ENCODE measurements at places on chromosomes 11 and 22.

- DNase-seq, result no peak
These were observed 52.6 kb downstream of the ABTB2 start for GRCh38 chr11:34305193-34305592.

GRCh38 chr11:6646918-6647679, 8.5 kb downstream of the DCHS1 start:
- no peak for DNase-seq

- DNase-seq, result no peak
These were observed 28.5 kb downstream of the RCOR2 start for GRCh38 chr11:63888170-63889086.

DNA sequence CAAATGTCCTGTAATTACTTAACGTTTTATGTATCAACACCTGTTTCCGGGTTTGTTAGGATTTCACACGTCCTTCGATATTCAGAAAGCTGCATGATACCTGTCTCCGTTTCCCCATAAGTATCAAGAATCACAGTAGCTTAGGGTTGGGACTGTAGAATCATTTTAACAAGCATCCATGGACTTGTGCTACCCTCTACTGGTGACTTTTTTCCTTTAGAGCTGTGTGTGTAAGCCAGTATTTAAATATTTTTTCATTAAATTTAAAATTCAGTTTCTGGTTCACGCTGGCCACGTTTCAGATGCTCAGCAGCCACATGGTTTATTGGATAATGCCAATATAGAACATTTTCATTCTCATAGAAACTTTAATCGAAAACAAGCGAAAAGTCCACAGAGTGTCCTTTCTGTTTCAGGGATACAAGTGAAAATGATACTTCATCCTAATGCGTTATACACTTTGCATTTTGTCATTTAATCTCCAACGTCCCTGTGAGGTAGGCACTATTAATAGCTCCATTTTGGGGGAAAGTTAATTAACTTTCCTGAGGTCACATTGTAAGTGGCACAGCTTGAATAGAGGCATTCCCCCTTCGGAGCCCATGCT, 61.5 kb upstream of the SLC25A18 start:
- peak; percentile 54 for DNase-seq

GRCh38 chr22:19784384-19785175, 24.0 kb downstream of the TBX1 start:
- DNase-seq, result no peak

DNA sequence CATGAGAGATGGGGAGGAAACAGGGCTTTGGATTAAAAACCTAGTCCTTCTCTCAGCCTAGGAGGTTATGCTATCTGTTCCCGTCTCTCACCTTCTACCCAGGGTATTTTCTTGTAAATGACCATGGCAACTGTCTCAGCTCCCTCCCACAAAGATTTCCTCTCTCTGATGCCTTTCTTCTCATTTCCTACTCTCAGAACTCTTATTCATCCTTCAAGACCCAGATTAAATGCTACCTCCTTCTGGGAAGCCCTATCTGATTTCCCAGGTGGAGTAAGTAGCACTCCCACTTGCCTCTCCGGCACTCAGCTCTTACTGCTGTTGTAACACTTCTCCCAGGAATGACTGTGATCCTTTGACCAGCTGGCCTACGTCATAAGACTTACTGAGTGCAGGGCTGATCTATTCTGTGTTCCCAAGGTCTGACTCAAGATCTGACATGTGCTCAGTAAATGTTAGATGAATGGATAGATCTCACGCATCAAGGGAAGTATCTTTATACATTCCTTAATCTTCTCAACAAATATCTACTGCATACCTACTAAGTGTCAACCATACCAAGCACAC, 175.0 kb downstream of the TENM4 start:
- DNase-seq, result no peak

DNA sequence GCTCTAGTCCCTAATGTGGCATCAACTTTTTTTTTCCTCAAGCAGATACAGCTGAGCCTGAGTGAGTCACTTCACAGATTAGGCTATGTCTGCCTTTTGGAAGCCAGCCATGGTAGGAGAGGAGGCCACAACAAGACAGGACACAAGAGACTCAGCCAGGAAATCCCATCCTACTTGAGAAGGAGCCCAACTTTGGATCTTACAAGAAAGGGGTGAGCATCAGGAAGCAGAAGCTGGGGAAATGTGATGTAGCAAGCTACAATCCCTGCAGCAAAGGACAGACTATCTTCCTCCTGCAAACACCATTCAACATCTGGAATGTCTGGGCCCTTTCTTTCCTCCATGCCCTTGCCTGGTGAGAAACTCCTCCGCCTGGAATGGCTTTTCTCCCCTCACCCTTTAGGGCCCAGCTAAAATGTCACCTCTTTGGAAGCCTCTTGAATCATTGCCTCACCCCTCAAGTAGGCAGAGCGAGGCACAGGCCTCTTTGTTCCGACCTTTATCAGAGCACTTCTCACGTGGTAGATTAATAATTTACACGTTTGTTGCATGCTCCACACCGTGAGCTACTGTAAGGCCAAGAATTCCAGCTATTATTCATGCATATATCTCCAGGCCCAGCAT, 156.4 kb upstream of the PITPNB start:
- DNase-seq, result no peak

- no peak for DNase-seq
These were observed 38.6 kb downstream of the IGF2 start for GRCh38 chr11:2100361-2101170.

DNA sequence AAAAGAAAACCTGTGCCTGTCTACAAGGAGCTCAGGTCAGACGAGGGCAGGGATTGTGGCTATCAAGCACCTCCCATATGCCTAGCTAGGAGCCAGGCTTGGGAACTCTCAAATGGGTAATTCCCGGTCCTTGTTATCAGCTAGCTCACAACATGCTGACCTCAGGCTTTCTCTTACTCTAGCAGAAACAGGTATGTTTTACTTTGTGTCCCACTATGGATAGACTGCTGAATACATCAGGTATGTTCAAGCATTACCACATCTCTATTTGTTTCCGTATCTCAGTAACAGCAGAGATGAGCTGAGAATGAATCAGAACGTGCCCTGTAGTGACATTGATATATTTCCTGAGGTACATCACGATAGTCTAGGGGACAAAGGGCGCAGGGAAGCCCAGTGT, 29.4 kb downstream of the SHISA8 start:
- DNase-seq, result no peak

DNA sequence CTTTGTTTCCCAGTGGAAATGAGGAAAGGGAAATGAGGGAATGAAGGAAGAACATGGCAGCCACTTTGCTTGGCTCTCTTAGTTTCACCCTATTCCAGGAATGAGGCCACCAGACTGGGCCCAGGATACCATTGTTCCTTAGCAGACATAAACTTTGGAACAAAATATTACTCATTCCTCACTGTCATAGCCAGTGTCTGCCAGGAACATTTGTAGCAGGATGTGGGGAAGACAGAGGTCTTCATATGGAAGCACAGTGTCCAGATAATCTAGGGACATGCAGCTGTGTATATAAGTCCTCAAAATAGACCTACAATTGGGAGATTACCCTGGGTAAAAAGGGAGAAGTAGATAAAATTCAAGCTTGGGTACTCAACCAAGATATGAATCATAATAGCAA, 15.2 kb upstream of the FUT4 start:
- DNase-seq, result no peak

GRCh38 chr11:61026121-61027031, 54.9 kb downstream of the CD6 start:
- DNase-seq, result no peak

DNA sequence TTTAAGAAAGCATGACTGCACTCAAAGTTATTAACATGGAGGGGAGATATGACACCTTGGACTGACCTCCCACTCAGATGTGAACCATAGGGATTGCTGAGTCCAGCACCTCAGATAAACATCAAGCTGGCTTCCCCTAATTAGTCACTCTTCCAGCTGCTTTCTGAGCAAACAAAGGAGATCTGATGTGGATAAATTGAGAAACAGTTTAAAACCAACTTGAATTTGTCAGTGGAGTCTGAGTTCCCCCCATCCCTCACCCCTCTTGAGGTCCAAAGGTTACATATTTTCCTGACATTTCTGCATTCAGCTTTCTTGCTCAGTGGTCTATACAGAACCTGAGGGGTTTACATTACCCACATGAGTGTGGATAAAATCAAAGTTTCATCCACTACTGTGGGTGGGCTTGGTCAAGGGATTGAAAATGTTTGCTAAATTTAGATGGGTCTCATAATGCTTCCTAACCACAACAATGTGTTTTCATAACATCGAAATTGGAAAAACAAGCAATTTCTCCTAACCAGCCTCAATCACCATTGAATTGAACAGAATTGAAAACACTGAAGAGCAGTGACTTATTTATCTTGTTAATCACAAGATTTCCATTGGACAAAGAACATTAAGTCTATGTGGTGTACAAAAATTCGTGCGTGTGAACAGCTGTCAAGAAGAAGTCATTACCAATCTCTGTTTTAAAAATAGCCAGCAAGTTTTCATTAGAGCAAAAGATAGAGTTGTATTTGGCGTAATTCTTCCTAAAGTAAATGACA, 292.3 kb downstream of the METTL15 start:
- no peak for DNase-seq

- no peak for DNase-seq
These were observed 2.0 kb downstream of the CLCF1 start for GRCh38 chr11:67371189-67371910.

DNA sequence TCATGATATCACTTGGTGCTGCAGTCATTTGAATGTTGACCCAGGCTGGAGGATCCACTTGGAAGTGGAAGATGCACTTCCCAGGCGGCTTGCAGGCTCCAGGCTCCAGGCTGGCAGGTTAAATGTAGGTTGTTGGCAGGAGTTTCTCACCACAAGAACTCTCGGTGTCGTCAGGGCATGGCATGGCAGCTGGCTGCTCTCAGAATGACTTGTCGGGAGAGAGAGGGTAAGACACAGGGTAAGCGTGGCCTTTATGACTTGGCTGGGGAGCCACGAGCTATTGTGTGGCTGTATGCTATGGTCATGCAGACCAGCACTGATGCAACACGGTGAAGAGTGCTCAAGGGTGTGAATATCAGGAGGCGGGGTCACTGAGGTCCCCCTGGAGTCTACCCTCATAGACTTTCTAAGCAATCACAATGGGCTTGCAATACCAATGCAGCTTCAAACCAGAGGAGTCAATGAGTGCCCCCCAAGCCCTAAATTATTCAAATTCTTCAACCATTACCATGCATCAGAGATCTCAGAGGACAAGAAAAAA, 1027.7 kb downstream of the OPCML start:
- DNase-seq, result no peak

DNA sequence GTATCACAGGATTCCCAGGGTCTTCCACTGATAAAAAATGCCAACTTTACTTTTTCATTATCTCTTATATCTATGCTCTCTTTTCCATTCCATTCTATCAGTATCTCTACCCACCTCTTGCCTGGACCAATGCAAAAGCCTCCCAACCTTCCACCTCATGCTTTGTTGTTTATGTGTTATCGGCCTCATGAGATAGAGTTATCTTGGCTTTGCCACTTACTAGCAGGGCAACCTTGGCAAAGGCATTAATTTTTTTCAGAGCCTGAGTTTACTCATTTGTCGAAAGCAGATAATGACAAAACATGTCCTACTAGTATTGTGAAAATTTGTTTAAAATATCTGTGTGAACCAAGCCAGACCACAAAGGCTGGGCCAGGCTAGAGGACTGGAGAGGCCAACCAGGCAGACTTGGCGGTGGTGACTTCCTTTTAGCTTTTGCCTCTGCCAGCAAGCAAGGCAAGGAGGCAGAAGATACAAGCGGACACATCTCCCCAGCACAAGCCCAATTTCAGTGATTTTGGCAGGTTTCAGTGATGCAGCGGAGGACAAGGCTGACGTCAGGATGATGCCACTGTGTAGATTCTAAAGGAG, 106.9 kb downstream of the ADAMTS15 start:
- no peak for DNase-seq

Data from smooth muscle cell of the brain vasculature (primary cell).